ENCODE measurements at places on chromosomes 3 and 15.

- no peak for DNase-seq
Measured at GRCh38 chr15:56715220-56715619, 18.1 kb downstream of the ZNF280D start.

DNA sequence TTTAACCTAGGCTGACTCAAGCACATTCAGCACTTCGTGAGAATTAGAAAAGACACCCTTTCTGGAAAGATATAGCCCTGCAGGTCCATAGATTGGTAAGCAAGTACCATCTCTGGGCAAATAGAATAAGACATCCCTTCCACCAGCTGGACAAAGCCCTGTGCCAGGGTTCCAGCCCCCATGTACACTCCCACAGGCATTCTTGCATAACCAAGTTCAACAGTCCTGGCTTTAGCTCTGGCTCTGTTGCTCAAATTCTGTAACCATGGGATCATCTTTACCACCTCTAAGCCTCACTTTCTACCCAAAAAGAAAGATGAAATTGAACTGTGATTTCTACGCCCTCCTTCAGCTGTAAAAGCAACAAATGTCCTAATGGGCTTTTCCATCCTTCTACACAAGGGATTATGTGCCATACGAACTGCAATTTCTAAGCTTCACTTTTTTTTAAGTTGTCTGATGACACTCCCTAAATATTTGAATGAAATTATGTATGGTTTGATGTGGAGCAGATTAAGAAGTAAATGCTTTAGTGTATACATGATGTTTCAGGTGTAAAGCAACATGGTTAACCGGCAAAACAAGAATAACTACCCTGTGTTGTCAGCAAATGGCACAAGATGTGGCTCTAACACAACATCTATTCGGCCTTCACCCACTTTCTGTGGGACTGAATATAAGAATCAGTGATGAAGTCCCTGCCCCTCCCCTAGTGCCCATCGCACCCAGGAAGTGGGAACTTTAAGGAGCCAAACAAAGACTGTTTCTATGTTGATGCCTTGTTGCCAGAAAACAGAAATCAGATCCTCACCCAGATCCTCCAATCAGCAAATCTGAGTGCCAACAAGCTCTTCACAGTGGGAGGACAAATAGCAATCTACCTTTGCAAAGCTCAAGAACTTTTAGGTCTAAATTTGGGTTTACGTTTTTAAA lies 165.7 kb downstream of the P3H2 start:
- no peak for DNase-seq

DNA sequence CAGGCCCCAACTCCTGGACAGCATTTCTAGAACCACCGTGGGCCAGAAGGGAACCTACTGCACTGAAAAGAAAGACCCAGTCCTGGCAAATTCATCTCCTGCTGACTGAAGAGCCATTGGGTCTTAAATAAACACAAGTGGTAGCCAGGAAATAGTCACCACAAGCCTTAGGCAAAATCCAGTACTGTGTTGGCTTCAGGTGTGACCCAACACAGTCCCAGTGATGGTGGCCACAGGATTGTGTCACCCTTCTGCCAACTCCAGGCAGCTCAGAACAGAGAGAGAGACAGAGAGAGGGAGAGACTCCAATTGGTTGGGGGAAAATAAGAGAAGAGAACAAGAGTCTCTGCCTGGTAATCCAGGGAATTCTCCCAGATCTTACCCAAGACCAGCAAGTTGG lies 23.1 kb downstream of the NEDD4 start:
- DNase-seq: no peak

DNA sequence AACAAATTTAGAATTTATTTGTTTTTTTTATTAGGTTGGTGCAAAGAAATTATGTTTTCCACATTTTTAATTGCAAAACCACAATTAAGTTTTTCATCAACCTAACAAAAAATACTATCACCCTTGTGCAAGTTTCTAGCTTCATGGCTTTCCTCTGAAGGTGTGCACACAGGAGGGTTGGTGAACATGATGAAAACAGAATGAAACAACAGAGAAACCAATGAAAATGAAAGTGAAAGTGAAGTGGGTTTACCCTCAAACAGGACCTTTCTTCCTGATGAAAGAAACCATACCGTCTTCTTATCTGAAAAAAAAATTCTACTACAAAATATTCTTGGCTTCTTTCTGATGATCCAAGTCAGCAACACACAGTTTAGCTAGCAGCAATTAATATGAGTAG lies 71.9 kb upstream of the FEZF2 start:
- no peak for DNase-seq

DNA sequence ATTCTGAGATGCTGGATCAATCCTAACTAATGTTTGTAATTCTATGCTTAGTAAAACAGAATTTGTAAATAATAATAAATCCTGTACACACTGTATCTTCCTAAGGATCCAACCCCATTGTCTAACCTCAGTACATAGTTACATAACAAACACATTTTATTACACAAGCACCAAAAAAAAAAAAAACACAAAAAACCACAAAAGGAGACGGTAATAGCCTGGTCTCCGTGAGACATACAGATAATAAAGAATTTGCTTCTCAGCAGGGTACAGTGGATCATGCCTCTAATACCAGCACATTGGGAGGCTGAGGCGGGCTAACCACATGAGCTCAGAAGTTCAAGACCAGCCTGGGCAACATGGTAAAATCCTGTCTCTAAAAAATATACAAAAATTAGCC lies 558.7 kb downstream of the MAGI1 start:
- DNase-seq: no peak

DNA sequence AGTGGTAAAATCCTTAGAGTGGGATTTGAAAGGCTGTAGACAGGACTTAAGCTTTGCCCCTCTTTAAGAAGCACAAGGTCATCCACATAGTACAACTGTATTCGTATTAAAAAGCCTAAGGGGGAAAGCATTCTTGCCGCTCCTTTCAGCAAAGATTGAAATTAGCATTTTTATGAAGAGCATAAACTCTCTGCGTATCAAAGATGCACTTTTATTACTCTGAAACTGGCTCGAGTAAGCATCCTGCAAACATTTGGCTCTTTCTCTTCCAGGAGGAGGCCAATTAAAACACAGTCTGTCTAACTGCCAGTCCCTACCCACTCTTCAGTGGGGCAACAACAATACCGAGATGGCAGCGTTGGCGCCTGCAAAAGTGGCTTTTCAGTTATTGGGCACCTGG lies 192.5 kb upstream of the TPRG1 start:
- no peak for DNase-seq

DNA sequence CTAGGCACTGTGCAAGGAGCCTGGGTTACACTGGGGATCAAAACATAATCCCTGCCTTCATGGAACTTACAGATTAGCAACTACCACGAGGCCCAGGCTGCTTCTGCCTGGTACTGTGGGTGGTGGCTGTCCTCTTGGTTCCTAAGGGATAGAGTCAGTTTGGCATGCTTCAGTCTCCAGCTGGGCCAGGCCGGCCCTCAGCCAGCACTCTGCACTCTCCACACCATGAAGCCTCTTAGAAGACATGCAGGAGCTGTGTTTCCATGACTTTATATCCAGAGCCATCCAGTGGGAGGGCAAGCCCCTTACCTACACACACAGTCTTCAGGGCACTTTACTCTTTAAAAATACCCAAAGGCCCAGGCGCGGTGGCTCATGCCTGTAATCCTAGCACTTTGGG lies 54.4 kb downstream of the ATP1B3 start:
- DNase-seq: no peak

- no peak for DNase-seq
Measured at GRCh38 chr15:78949461-78949860, 4.6 kb upstream of the CTSH start.

DNA sequence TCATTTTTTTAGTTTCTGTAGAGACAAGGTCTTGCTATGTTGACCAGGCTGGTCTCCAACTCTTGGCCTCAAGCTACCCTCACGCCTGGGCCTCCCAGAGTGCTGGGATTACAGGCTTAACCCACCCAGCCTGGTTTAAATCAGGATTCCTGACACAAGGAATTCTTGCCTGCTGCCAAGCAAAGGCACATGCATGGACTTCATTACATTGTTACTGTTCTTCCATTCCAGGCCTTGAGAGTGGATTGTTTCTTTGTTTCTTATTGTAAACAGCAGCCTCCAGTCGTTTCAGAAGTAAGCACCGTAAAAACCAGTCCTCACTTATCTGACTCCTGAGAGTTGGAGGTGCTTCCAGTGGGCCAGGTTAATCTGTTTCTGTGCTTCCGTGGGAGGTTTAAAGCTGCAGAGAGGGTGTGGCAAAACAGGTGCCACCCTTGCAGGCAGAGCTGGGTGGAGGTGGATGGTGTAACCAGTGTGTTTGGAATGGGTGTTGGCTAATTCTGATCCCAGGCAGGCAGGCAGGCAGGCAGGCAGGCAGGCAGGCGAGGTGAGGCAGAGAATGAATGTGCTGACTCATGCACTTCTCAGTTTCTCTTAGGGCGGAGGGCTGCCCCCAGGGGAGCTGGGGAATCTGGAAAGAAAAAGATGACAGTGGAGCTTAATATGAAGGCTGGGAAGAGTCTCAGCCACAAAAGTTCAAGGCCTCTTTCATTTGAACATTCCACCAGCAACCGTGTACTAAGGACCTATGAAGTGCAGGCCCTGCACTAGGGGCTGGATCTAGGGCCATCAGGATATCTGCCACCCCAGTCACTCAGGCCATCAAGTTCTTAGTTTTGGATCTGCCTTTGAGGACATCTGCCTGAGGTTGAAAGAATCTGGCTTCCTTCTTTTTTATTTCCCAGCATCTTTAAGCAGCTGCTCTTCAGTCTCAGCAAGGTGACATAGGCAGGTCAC lies 37.0 kb upstream of the CDCP1 start:
- no peak for DNase-seq

Measured in effector memory CD8-positive, alpha-beta T cell (primary cell).